Fibroblast of lung (primary cell): ENCODE measurements at places on chromosomes 12 and 14.

DNA sequence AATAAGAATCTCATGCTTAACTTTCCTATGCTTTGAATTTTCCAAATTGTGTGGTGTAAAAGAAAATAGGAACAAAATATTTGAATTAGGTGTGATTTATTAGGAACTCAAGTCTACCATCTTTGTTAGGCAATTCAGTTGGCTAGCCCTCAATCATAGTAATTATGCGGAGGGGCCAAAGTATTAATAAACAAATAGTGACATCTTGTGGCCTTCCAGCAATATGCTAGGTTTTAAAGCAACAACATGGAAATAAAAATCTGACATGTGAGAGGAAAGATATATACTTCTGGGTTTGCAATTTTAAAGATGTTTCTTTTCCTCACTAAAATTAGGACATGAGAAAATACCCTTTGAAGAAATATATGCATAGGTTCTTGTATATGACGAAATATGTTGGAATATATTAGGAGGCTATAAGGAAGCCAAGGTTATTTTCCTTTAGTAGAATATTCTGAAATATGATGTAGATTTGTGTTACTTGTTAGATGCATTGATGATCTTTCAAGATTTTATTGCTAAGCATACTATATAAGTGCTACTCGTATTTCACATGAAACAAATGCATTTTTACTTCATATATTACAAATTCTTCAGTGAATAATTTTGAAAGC lies 200.4 kb downstream of the PTPRO start:
- peak; percentile 40 for DNase-seq

- DNase-seq: no peak
These were observed 214.6 kb downstream of the C12orf50 start for GRCh38 chr12:87814625-87815024.

- DNase-seq: peak; percentile 73
These were observed 90.1 kb upstream of the FOXG1 start for GRCh38 chr14:28676479-28676878.

DNA sequence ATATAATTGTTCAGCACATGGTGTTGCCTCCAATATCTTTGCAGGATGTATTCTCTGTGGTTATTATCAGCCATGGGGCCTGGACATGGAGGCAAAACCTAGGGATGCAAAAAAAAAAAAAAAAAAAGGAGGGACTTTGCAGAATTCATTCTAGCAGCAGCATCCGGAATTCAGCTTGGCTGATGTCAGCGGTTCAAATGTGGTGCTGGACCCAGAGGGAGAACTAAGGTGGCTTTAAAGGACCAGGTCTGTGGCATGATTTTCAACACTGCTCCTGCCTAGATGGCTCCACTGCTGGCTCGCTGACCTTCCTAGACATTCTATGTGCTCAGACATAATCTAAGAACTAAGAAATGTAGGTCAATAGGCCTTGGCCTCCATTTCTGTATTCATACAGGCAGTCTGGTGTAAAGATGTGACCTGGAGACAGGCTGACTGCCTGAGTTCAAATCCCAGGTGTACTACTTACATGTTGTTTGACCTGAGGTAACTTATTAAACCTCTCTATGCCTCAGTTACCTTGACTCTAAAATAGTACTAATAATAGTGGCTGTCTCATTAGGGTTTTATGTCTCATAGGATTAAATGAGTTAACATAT lies 108.6 kb downstream of the PPM1A start:
- DNase-seq: no peak
